NCI-H187 treated with DMSO at 0.1 percent for 48 hours (cell line): ENCODE measurements at places on chromosomes 4 and X.

GRCh38 chrX:115940888-115941332, 229.6 kb upstream of the AGTR2 start:
- peak; percentile 52 for DNase-seq

GRCh38 chr4:134328741-134329140, 127.2 kb upstream of the PABPC4L start:
- no peak for DNase-seq

DNA sequence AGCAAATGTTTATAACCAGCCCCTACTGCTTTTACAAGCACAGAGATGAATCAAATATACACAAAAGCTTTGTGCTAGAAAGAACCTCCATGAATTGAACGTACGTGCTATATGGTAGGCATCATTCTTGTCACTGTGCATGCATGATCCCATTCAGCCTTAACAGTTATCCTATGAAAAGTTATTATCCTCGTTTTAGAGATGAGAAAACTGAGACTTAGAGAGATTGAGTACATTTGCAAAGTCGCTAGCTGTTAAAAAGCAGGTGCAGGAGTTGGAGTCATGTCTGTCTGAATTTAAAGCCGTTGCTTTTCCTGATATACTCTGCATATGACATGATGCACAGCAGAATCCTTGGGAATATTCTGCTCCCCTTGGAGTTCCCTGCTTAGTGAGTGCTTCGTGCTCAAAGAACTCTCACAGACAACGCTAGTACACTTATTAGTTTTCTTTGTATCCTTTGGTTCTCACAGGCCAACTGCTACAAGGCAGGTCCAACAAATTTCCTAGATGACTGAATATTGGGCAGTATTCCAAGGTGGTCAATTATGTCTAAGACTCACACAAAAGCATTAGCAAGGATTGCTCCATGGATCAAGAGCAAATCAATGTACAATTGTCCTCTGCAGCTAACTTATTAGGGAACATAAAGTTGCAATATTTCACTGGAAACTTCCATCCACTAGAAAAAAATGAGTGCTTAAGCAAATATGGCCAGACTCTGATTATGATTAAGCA, 42.8 kb upstream of the TRIM2 start:
- no peak for DNase-seq

- no peak for DNase-seq
Observed at GRCh38 chr4:18049446-18049845, 27.9 kb upstream of the LCORL start.

DNA sequence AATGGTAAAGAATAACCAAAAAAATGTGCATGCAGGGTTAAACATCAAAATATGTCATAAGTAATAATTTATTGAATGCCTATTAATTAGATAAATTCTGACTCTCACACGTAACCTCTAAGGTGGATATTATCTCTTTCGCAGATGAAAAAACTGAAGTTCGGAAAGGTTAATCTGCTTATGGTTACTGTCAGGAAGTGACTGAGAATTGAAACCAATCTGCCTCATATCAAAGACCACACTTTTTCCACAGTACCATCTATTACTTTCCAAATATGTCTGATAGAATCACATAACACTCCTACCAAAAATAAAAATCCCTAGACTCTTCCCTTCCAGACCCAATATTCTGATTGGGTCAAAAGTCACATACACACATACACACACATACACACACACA, 6.2 kb downstream of the CHIC2 start:
- no peak for DNase-seq

DNA sequence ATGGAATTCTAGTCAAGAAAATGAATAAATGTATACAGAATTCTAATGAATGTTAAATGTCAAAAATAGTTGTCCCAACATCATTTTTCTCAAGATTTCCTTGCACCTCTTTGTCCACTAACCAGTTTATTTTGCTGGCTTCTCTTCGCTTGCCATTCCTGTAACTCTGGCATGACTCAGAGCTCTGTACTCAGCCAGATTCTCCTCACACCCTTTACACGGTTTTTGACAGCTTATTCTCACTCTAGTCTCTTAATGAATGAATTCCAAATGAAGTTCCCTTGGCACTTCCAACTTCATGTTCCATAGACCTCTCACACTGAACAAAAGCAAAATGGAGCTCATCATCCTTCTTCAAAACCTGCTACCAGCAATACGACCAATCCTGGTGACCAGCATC, 419.3 kb upstream of the SLIT2 start:
- DNase-seq, result no peak

DNA sequence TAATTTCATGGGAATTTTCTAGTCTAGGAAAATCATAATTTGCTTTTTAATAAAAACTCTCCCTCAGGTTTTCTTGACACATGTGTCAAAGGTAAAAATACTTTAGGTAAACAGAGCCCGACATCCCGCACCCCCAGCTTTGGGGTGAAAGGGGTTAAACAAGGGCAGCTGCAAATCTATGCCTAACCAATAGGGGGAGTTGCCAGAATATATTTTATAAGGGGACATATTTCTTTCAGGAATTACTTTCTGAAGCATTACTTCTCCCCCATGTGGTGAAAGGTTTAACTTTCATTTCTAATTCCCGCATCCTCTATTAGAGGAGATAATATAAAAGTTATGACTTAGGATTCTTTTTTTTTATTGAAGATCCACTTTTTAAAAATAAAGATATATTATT, 53.9 kb upstream of the HEPH start:
- DNase-seq, result no peak

DNA sequence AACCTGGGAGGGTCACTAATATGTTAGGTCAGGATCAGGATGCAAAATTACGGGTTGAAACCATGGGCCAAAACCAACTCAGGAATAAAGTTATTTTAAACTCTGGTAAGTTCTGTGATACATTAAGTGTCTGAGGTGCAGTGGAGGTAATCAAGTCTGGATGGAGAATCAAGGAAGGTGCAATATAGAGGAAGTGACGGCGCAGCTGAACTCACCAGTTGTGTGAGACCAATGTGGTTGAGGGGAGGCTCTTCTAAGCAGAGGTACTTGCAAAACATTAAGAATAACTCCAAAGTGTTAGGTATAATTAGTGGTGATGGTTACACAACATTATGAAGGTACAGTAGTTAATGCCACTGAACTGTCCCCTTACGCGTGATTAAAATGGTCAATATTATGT, 19.7 kb downstream of the GAB3 start:
- no peak for DNase-seq

- no peak for DNase-seq
Observed at GRCh38 chr4:176844448-176844847, 51.7 kb upstream of the VEGFC start.

- DNase-seq, result no peak
Observed at GRCh38 chr4:82124932-82125786, 248.6 kb downstream of the HNRNPD start.

DNA sequence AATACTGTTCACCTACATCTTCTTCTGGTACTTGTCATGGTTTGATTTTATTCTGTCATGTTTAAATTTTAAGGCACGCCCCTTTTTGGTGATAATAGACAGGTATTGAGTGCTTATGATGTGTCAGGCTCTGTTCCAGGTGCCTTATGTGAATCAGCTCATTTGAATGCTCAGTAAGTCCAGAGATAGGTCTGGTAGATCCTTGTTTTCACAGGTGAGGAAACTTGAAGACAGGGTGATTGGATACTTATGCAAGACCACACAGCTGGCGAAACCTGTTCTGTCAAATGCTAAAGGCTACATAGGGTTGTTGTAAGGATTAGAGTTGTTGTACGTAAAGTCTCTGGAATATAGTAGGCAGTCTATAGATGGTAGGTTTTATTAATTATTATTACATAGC, 9.6 kb upstream of the SLC25A14 start:
- DNase-seq, result no peak

DNA sequence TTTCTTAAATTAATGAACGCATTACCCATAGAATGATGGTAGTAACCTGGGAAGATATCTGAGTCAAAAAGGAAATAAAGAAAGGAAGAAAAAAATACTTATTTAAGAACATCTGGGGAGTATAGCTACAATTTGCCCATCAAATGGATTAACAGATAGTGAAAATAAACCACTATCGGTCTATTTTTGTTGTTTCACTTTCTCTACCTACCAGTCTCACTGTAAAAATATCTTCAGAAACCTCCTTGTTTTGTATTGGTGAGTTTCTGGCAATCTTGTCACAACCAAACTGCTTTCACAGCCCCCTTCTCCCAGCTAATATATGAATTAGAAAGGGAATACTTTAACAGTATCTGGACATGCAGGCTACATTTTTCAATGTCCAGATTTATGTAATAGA, 783.5 kb downstream of the STPG2 start:
- DNase-seq, result no peak

DNA sequence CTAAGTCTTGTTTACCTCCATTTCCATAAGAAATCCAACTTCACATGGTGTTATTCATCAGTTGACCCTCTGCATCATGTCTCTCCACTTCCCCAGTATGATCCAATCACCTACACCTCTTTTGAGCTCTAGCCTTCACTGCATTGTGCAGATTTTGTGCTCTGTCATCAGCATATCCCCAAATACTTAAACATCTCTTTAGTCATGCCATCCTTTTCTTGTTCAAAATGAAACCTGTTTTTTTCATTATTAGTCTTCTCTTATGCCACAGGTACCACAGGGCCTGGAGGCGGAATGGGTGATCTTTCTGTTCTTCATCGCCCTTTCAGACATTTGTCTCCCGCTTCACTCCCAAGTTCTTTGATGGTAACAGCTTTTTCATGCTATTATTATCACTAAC, 382.7 kb upstream of the GALNTL6 start:
- no peak for DNase-seq

DNA sequence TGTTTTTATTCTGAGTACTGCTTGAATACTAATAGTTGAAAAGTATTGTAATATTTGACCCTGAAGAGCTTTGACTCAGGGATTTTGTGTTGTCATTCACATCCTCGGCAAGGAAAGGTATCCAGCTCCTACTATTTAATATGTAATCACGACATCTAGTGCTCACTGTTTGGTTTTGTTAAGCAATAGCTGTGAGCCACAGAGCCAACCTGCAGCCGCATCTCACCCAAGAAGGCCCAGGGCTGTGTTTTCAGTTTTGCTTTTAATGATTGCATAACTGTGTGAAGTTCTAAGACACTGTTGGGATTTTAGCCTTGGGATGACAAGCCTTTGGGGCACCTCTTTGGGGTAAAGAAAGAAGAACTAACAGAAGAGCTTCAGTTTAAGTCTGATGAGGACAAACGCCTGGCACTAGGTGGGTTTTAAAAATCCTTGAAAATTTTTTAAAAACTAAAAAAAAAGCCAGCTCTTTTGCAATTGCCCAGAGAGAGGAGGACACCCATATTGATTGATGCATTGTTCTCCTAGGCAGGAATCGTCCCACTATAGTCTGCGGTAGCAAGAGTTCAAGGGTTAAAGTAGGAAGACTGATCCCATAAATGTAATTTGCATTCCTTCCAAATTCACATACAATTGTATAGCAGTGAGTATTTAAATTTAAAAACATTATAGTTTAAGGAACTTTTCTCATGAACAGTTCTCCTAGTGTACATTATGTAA, 157.8 kb downstream of the RELL1 start:
- no peak for DNase-seq
